CD4-positive, alpha-beta memory T cell (primary cell): ENCODE measurements at places on chromosomes 1 and 21.

GRCh38 chr1:101241485-101242225 is 4.8 kb downstream of the S1PR1 start:
- DNase-seq = no peak
- H3K27ac ChIP-seq = peak overlapping the region; percentile 33
- H3K27me3 ChIP-seq = no peaks in the 10 kb centered on the region

- DNase-seq = no peak
- no peaks in the 10 kb centered on the region for H3K27me3 ChIP-seq
- H3K4me3 ChIP-seq = no peak overlapping the region
Measured at GRCh38 chr1:206070627-206071304, 17.8 kb downstream of the RHEX start.

GRCh38 chr1:240500647-240501046 is 111.3 kb downstream of the GREM2 start:
- H3K36me3 ChIP-seq = no peaks in the 10 kb centered on the region
- H3K27me3 ChIP-seq = no peaks in the 10 kb centered on the region
- H3K4me3 ChIP-seq = no peak overlapping the region
- DNase-seq = no peak

GRCh38 chr1:3226701-3227350 is 157.8 kb downstream of the PRDM16 start:
- no peaks in the 10 kb centered on the region for H3K36me3 ChIP-seq
- H3K4me3 ChIP-seq = no peak overlapping the region
- H3K4me1 ChIP-seq = no peaks in the 10 kb centered on the region
- no peak for DNase-seq

DNA sequence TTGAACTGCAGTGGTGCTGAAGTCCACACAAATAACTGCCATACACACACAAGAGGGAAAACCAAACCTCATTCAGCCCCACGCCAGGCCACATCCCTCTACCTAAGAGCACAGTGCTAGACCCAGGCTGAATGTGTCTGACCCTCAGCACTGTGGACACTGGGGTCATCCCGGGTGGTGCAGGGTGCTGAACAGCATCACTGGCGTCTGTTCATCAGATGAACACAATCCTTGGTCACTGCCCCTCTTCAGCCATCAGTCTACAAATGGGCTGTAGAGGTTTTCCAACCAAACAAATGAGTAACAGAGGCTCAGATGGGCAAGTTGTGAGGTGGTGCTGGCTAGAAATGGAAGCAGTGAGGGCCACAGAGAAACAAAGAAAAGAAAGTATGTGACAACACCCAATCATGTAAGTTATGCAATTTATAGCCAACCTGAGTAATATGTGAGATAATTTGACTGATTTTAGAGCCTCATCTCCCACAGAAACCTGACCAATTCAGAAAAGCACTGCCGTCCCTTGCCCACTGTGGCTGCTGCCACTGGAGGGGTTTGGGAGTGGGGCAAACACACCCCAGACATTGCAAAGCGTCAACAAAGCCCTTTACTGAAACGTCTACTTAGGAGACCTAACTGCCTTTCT is 27.9 kb downstream of the GNB1 start:
- peaks cover 94% of the 10 kb centered on the region for H3K4me1 ChIP-seq
- peak overlapping the region; percentile 9 for H3K27ac ChIP-seq
- no peak for DNase-seq
- H3K27me3 ChIP-seq = no peaks in the 10 kb centered on the region
- H3K4me3 ChIP-seq = no peak overlapping the region

GRCh38 chr1:59967780-59968179 is 41.2 kb upstream of the CYP2J2 start:
- H3K4me1 ChIP-seq = peaks cover 6% of the 10 kb centered on the region
- no peak overlapping the region for H3K4me3 ChIP-seq
- H3K27ac ChIP-seq = no peak overlapping the region
- H3K36me3 ChIP-seq = no peaks in the 10 kb centered on the region
- H3K27me3 ChIP-seq = no peaks in the 10 kb centered on the region
- no peak for DNase-seq

- DNase-seq = no peak
- no peaks in the 10 kb centered on the region for H3K4me1 ChIP-seq
- H3K27ac ChIP-seq = no peak overlapping the region
- H3K36me3 ChIP-seq = no peaks in the 10 kb centered on the region
- H3K4me3 ChIP-seq = no peak overlapping the region
Measured at GRCh38 chr21:27837936-27838335, 871.0 kb upstream of the ADAMTS5 start.

- H3K36me3 ChIP-seq = no peaks in the 10 kb centered on the region
- H3K27me3 ChIP-seq = no peaks in the 10 kb centered on the region
- H3K4me3 ChIP-seq = no peak overlapping the region
- no peaks in the 10 kb centered on the region for H3K4me1 ChIP-seq
- DNase-seq = no peak
- H3K27ac ChIP-seq = no peak overlapping the region
Measured at GRCh38 chr1:5770981-5771765, 221.1 kb downstream of the NPHP4 start.

DNA sequence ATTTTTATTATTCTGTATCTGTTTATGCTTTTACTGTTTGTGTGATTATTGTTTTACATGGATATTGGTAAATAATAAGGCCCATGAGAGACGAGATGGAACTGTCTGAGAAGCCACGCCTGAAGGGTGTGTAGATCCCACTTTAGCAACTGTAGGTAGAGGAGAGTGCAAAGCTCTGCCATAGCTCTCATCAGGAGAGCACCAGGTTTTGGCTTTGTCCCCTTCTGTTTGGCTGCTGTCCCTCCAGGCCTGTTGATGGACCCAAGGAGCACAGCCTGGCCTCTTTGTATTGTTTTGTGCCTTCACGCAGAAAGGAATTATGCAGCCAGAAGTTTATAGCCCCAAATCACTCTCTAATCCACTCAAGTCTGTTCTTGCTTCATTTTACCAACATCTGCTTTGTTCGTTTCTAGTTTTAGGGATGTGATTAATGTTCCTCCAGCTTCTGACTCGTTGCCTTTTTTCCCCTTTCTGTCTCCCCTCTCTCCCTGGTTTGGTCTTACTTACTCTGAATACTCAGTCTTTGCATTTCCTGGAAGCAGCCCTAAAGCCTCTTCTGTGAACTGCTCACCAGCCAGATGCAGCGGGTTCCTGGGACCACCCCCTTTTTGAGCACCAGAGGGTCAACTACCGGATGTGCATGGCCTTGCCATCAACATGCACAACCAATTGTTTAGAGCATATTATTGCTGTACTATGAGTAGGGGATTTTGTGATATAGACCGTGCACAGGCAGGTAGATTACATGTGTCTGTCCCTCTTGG is 127.3 kb downstream of the HHAT start:
- no peaks in the 10 kb centered on the region for H3K4me1 ChIP-seq
- H3K27me3 ChIP-seq = no peaks in the 10 kb centered on the region
- H3K36me3 ChIP-seq = no peaks in the 10 kb centered on the region
- no peak overlapping the region for H3K27ac ChIP-seq
- no peak for DNase-seq
- no peak overlapping the region for H3K4me3 ChIP-seq

DNA sequence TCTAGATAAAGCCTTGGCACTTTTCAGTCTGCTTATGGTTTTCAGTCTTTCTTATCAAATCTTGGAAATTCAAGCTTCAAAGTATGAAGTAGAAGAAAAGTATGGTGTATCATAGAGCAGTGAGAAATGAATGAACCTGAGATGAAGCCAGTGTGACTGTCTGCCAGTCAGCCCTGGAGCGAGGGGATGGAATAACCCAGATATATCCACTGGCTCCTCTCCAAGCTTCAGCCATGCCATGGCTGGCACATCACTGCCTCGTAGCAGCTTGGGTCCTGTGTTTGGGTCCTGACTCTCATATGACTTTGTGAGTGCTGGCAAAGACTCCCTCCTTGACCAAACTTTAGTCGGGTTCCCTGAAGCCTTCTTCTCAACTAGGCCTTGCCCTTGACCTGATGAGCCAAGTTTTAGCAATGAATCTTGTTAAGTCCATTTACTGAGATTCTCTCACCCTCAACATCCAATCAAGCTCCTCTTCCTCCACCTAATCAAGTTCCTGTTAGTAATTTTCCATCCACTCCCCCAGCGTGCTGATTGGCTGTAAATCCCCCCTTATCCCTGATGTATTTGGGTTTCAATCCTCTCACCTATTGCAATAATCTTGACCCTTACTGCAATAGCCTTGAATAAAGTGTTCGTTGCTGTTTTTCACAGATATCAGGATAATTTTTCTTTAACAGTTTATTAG is 62.5 kb upstream of the PRDX6 start:
- no peak for DNase-seq
- no peaks in the 10 kb centered on the region for H3K27me3 ChIP-seq
- no peak overlapping the region for H3K27ac ChIP-seq
- peaks cover 14% of the 10 kb centered on the region for H3K4me1 ChIP-seq
- no peak overlapping the region for H3K4me3 ChIP-seq

GRCh38 chr1:209526137-209526536 is 57.4 kb upstream of the CAMK1G start:
- H3K27me3 ChIP-seq = no peaks in the 10 kb centered on the region
- no peak overlapping the region for H3K27ac ChIP-seq
- no peak overlapping the region for H3K4me3 ChIP-seq
- DNase-seq = no peak

DNA sequence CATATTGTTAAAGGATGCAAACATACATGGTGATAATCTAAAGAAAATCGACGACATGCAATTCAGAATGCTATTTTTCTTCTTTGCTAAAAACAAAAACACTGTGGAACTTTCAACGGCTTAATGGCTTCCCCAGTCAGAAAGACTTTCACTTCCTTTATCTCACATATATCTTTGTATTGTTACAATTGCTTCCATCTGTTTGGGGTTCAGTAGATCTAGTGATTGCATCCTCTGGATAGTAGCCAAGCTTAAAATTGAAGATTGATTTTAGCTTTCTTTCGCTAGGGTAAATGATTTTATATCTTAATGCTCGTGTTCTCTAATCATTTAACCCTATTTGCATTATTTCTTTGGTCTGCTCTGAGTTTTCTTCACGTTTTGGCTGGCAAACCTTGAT is 31.8 kb upstream of the ADAMTS1 start:
- no peaks in the 10 kb centered on the region for H3K36me3 ChIP-seq
- H3K4me3 ChIP-seq = no peak overlapping the region
- H3K27me3 ChIP-seq = no peaks in the 10 kb centered on the region
- no peak for DNase-seq

DNA sequence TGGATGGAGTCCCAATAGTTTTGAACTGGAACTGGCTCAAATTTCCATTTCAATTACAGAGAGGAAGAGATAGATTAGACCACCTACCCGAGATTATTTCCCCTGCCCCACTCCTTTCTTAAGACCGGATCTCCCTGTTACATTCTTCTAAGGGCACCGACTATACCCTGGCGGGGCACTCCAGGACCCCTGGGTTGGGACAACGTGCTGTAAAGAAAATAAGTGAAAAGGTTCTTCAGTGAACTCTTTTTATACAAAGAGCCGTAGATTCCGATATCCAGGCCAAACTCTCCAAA is 6.7 kb downstream of the NR5A2 start:
- H3K4me3 ChIP-seq = no peak overlapping the region
- H3K36me3 ChIP-seq = no peaks in the 10 kb centered on the region
- H3K27ac ChIP-seq = no peak overlapping the region
- DNase-seq = no peak
- peaks cover 15% of the 10 kb centered on the region for H3K4me1 ChIP-seq
- peaks cover 38% of the 10 kb centered on the region for H3K27me3 ChIP-seq

- peaks cover 18% of the 10 kb centered on the region for H3K4me1 ChIP-seq
- H3K4me3 ChIP-seq = no peak overlapping the region
- H3K27ac ChIP-seq = no peak overlapping the region
- no peak for DNase-seq
- H3K36me3 ChIP-seq = no peaks in the 10 kb centered on the region
Measured at GRCh38 chr1:235993652-235994051, 71.2 kb downstream of the NID1 start.

DNA sequence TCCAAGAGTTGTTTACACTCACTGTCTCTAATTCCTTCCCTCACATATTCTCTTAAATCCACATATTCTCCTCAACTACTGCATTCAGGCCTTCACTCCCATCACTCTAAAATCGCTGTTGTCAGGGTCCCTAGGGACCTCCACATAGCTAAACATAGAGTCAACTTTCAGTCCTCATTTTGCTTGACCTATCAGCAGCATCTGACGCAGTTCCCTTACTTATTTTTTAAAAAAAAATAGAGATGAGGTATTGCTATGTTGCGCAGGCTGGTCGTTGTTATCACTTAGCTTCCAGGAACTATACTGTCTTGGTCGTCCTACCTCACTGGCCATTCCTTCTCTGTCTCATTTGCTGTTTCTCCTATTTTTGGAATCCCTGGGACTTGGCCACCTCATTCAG is 11.7 kb upstream of the PLEKHO1 start:
- H3K4me1 ChIP-seq = no peaks in the 10 kb centered on the region
- no peak overlapping the region for H3K27ac ChIP-seq
- DNase-seq = no peak
- H3K27me3 ChIP-seq = no peaks in the 10 kb centered on the region

DNA sequence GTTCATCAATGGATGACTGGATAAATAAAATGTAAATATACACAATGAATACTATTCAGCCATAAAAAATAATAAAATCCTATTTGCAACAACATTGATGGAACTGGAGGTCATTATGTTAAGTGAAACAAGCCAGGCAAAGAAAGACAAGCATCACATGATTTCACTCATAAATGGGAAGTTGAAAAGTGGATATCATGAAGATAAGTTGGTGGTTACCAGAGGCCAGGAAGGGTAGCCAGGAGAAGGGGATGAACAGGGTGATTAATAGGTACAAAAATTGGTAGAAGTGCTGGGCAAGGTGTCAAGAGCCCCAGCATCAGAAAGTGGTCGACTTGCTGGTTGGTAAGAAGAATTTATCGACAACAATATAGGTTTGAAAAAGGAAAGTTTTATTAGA is 1.3 kb upstream of the PARK7 start:
- peak overlapping the region; percentile 94 for H3K27ac ChIP-seq
- DNase-seq = no peak
- peaks cover 62% of the 10 kb centered on the region for H3K4me1 ChIP-seq
- no peaks in the 10 kb centered on the region for H3K27me3 ChIP-seq
- peak overlapping the region; percentile 97 for H3K4me3 ChIP-seq

- no peaks in the 10 kb centered on the region for H3K4me1 ChIP-seq
- H3K4me3 ChIP-seq = no peak overlapping the region
- no peak for DNase-seq
- no peaks in the 10 kb centered on the region for H3K27me3 ChIP-seq
- H3K27ac ChIP-seq = no peak overlapping the region
Measured at GRCh38 chr21:20783611-20784010, 214.6 kb upstream of the NCAM2 start.

DNA sequence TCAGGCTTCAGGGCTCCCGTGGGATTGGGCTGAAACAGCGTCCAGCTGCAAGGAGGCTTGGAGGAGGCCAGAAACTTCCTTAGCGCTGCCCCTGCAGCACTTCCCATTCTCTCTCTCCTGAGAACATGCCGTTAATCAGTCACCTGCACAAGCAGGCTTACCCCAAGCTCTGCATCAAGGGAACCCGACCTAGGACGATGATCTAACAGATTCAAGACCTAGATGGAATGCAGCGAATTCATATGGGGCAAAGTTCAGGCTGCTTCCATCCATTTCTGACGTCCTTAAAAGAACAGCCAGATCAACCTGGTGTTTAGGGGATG is 114.1 kb downstream of the ERG start:
- peaks cover 4% of the 10 kb centered on the region for H3K27me3 ChIP-seq
- H3K27ac ChIP-seq = no peak overlapping the region
- no peak for DNase-seq
- no peaks in the 10 kb centered on the region for H3K36me3 ChIP-seq
- no peak overlapping the region for H3K4me3 ChIP-seq
- no peaks in the 10 kb centered on the region for H3K4me1 ChIP-seq

- peaks cover 67% of the 10 kb centered on the region for H3K4me1 ChIP-seq
- peaks cover 21% of the 10 kb centered on the region for H3K36me3 ChIP-seq
- no peak overlapping the region for H3K4me3 ChIP-seq
- H3K27me3 ChIP-seq = no peaks in the 10 kb centered on the region
- peak overlapping the region; percentile 60 for H3K27ac ChIP-seq
Measured at GRCh38 chr1:204463125-204464060, 31.2 kb downstream of the PIK3C2B start.

GRCh38 chr21:37547615-37548200 is 181.1 kb downstream of the DYRK1A start:
- H3K27ac ChIP-seq = no peak overlapping the region
- no peak overlapping the region for H3K4me3 ChIP-seq
- DNase-seq = no peak
- H3K4me1 ChIP-seq = peaks cover 6% of the 10 kb centered on the region
